ENCODE measurements at places on chromosomes 6 and 20. TPM values are rescaled to one million over a fixed set of nuclear protein-coding genes. Genes with fewer than 3 reads are reported as not detected.

The MYT1 gene
- total RNA-seq, result 0.34 TPM

The SH3BGRL2 gene
- 0.32 TPM for total RNA-seq

The ARFGEF2 gene
- total RNA-seq, result 15.7 TPM

The ATP6V1G2 gene
- total RNA-seq, result 0.78 TPM

The CST7 gene
- not detected for total RNA-seq

The LY6G5C gene
- 1.8 TPM for total RNA-seq

The SLPI gene
- total RNA-seq, result 11.9 TPM

Data from A549 treated with dexamethasone at 1 μM for 4 hours (cell line).